ENCODE measurements at places on chromosomes 6 and 20. TPM values are rescaled to one million over a fixed set of nuclear protein-coding genes. Genes with fewer than 3 reads are reported as not detected.

C6orf141 gene
- 6.2 TPM for total RNA-seq

PPP1R18 gene
- 12.8 TPM for total RNA-seq

C4A gene
- 10.8 TPM for total RNA-seq

BPIFB1 gene
- total RNA-seq = 20.2 TPM

TUBB2B gene
- not detected for total RNA-seq

RHAG gene
- not detected for total RNA-seq

GRCh38 chr6:166584853-166585429, 1.5 kb downstream of the RAMACL start:
- no peaks in the 10 kb centered on the region for H3K27me3 ChIP-seq
- H3K4me3 ChIP-seq = no peak overlapping the region
- no peak for DNase-seq
- H3K27ac ChIP-seq = no peak overlapping the region
- peaks cover 13% of the 10 kb centered on the region for H3K4me1 ChIP-seq
- no peaks in the 10 kb centered on the region for H3K36me3 ChIP-seq

- DNase-seq = no peak
- no peaks in the 10 kb centered on the region for H3K36me3 ChIP-seq
- no peak overlapping the region for H3K4me3 ChIP-seq
- H3K4me1 ChIP-seq = peaks cover 21% of the 10 kb centered on the region
Observed at GRCh38 chr6:150145830-150146229, 3.0 kb downstream of the PPP1R14C start.

DNA sequence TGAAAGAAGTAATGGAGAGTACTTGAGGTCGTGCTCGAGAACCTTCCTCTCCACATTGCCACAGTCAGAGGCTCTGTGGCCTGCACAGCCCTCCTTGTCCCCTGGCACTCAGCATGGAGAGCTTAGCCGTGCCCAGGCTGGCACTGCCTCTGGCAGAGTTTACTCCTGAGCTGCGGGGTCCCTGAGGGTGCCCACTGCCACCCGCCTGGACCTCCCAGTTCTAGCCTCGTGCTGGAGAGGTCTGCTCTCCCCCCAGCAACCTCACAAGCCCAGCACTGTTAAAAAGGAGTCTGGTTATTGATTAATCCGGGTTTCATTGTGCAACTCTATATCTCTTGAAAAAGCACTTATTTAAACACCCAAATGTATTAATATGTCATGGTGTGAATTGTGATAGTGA, 226.8 kb downstream of the TMEM242 start:
- H3K27me3 ChIP-seq = no peaks in the 10 kb centered on the region
- H3K4me3 ChIP-seq = no peak overlapping the region
- H3K4me1 ChIP-seq = peaks cover 76% of the 10 kb centered on the region
- peak; percentile 76 for DNase-seq
- H3K36me3 ChIP-seq = peaks cover 6% of the 10 kb centered on the region
- peak overlapping the region; percentile 56 for H3K27ac ChIP-seq

- no peaks in the 10 kb centered on the region for H3K36me3 ChIP-seq
- peaks cover 92% of the 10 kb centered on the region for H3K4me1 ChIP-seq
- DNase-seq = no peak
- no peaks in the 10 kb centered on the region for H3K27me3 ChIP-seq
- no peak overlapping the region for H3K27ac ChIP-seq
Observed at GRCh38 chr6:136782021-136782770, 10.1 kb downstream of the MAP3K5 start.

DNA sequence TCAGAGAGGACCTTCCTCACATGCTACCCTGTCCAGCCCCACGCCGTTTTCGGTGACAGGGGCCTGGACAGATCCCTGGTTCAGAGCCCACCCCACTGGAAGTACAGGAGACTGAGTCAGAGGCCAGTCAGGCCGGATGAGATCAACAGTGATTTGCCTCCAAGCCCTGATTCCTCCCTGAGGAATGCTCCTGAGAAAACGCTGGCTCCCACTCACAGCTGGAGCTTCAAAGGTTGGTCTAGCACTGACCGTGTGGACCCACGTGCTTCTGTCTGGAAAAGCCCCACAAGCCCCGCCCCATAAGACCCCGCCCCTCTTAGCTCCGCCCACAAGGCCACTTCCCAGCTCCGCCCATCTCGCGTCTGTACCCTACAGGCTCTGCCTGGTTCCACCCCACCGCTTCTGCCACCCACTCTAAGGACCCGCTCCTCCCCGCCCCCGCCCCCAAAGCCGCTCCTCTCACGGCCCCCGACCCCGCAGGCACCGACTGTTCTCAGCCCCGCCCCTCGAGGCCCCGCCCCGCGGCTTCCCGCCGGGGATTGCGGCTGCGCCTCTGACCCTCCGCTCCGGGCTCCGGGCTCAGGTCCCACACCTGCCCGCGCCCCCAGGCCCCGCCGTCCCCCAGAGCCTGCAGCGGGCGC, 64.9 kb upstream of the BHLHE23 start:
- H3K27ac ChIP-seq = no peak overlapping the region
- H3K4me3 ChIP-seq = no peak overlapping the region
- H3K36me3 ChIP-seq = no peaks in the 10 kb centered on the region
- H3K27me3 ChIP-seq = peaks cover 58% of the 10 kb centered on the region
- no peaks in the 10 kb centered on the region for H3K4me1 ChIP-seq

Measured in stomach (tissue), 19 donors.